Left renal pelvis (tissue), 4 donors: ENCODE measurements at places on chromosomes 6 and 20.

- no peak for DNase-seq
Observed at GRCh38 chr20:33578510-33578909, 83.6 kb upstream of the C20orf144 start.

DNA sequence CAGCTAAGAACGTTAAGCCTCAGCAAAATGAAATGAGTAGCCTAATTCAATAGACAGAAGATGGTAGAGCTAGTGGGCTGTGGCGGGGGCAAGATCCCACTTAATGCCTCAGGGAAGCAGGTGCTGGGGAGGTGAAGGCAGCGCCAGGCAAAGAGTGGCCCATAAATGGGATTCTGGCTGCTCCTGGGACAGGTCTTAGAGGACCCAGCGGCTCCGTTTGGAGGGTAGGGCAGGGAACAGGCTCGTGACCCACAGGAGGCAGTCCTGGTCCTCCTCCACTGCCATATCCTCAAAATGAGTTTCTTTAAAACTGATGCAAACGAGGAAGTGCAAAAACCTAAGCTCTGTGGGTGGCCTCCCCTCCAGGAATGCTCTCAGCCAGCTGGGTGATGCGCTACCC is 32.7 kb downstream of the SAYSD1 start:
- DNase-seq = no peak

- no peak for DNase-seq
Observed at GRCh38 chr6:40822619-40823018, 216.4 kb downstream of the UNC5CL start.

- DNase-seq = no peak
Observed at GRCh38 chr20:63067266-63067635, 60.5 kb upstream of the BHLHE23 start.

DNA sequence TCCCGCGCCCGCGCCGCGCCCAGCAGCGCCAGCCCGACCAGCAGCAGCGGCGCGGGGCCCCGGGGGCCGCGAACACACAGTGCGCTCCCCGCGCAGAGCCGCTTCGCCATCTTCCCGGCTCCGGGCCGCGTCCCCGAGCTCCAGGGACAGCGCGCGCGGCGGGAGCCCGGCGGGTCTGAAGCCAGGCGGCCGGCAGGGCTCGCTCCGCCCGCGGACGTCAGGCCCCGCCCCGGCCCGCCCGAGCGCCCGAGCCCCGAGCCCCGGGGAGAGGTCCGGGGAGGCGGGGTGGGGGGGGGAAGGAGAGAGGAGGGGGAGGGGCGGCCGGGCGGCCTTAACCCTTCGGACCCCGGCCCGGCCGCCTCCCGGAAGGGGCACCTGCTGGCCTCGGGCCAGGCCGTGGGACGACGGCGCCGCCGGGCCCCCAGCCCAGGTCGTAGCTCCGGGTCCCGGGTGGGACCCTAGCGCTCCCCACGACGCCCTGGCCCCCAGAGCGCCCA is at the start of gene LAMA5:
Gene LAMA5 (minus strand): TSS at position 177 of the 497 bp plus-strand sequence. CDS start 67 bp downstream, at position 110.
- DNase-seq = no peak

- no peak for DNase-seq
Observed at GRCh38 chr20:32195581-32195980, 12.0 kb downstream of the PLAGL2 start.

DNA sequence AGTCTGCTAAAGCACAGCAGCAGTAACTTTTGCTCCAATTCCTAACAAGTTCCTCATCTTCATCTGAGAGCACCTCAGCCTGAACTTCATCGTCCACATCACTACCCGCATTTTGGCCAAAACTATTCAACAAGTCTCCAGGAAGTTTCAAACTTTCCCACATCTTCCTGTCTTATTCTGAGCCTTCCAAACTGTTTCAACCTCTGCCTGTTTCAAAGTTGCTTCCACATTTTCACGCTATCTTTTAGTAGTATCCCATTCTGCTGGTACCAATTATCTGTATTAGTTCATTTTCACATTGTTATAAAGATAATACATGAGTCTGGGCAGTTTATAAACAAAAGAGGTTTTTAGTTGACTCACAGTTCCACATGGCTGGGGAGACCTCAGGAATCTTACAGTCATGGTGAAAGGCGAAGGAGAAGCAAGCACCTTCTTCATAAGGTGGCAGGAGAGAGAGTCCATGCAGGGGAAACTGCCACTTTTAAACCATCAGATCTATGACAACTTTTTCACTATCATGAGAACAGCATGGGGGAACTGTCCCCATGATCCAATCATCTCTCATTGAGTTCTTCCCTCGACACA is 99.4 kb upstream of the GRIK2 start:
- DNase-seq = no peak

DNA sequence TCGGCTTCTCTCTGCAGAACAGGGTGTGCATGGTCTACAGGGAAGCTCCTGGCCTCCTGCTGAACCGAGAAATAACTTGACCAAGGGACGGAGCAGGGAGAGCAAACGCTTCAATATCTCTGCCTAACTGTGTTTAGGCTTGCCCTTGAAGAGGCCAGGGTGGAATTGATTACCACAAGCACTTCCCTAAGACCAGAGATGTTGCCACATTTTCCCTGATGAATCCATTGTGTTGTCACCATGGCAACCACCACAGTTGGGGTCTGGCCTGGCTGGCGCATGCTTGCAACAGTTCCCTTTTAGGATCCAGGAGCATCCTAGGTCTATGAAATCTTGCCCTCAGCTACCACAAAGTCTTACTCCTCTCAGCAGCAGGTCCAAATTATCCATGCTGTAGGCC is 213.5 kb upstream of the SULF2 start:
- no peak for DNase-seq

DNA sequence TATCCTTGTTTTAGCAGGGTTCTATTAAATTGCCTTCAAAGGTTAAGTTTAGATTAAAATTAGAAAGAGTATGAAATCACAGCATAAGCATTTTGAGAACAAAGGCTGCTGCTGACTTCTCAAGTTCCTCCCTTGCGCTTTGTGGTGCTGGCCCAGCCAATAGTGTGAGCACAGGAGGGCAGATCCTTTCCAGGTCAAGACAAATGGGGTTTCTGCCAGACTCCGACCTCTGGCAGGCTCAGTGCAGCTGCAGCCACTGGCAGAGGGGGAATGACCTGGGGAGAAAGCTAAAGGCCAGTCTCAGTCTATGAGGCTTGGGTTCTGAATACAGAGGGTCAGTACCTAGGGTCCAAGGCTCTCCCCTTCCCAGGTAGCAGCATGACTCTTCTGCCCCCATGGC is 27.0 kb downstream of the CLIC5 start:
- DNase-seq = no peak

- no peak for DNase-seq
Observed at GRCh38 chr6:158863646-158864045, 44.5 kb upstream of the EZR start.

DNA sequence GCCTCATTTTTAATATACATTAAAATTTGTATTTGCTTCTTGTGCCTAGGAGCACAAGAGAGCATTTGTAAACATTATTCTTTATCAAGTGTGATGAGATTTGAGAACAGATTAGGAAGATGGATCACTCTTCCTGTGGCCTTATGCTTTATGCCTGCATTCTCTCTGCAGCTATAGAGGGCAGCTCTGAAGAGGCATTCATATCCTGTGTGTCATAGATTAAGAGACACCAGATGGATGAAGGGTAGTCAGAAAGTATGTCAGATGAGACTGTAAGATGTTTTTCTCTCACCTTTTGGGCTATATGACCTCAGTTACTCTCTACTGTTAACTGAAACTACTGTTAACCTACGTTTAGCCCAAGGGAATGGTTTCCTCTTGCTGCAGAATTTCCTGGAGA is 61.4 kb downstream of the DNAH8 start:
- no peak for DNase-seq

GRCh38 chr6:1524040-1524480 is 85.7 kb upstream of the FOXC1 start:
- peak; percentile 42 for DNase-seq

DNA sequence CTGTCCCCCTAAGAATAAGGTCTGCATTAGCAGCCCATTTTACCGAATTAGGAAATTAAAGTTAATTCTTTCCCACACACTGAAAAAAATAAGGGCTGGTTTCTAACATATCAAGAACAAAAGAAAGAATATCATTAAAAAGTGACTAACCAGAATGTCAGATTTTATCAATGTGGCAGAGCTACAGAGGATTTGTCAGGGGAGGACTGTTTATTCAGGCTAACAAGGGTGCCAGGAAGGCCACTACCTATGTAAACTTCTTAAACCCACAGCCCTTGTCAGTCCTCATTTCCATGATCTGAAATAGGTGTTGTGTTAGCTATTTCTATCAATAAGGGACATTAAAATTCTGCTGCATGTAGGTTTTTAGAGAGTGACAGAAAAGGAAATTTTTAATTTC is 76.4 kb downstream of the BACH2 start:
- DNase-seq = no peak

DNA sequence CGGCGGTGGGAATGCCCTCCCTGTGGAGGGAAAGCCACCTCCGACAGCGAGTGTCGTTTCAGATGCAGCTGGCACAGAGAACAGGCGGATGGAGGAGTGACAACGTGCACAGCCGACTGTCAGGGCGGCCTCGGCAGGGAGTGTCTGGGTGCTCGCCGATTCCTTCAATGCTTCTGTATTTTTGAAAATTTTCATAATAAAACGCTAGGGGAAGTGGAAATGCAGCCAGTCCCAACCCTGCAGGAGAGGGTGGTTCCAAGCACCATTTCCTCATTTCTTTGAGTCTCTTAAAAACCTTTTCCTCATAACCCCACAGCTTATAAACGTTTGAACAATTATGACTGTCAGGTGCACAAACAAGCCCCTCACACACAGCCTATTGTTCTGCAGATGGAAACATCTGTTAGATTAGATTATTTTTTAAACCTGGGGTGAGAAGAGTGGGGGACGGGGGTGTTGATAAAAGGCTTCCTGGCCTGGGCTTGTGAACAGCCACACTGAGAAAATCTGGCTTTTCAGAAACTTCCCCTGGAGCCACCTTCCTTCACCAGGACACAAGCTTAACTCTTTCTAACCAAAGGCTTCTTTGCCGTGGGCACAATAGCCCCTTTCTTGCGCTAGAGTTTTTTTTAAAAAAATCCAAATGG is 228.9 kb downstream of the ANKRD60 start:
- DNase-seq = no peak

- DNase-seq = no peak
Observed at GRCh38 chr6:137884149-137884909, 17.3 kb downstream of the TNFAIP3 start.

DNA sequence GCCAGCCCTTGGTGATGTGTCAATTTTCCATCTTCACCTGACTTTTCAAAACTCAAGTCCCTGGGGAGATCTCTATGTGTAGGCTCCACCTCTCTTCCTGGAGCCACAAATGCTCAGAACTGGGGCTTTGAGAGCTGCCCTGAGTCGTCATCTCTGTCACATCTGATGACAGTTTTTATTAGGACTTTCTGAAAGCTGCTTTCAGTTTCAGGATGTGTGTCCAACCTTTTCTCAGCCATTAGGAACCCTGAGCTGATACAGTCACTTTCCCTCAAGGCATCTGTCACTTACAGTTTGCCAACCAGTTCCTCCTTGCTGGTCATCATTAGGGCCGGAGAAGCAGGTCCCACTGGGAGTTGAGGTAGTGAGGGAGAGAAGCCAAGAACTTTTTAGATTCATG is 365.9 kb upstream of the CHD6 start:
- DNase-seq = no peak

DNA sequence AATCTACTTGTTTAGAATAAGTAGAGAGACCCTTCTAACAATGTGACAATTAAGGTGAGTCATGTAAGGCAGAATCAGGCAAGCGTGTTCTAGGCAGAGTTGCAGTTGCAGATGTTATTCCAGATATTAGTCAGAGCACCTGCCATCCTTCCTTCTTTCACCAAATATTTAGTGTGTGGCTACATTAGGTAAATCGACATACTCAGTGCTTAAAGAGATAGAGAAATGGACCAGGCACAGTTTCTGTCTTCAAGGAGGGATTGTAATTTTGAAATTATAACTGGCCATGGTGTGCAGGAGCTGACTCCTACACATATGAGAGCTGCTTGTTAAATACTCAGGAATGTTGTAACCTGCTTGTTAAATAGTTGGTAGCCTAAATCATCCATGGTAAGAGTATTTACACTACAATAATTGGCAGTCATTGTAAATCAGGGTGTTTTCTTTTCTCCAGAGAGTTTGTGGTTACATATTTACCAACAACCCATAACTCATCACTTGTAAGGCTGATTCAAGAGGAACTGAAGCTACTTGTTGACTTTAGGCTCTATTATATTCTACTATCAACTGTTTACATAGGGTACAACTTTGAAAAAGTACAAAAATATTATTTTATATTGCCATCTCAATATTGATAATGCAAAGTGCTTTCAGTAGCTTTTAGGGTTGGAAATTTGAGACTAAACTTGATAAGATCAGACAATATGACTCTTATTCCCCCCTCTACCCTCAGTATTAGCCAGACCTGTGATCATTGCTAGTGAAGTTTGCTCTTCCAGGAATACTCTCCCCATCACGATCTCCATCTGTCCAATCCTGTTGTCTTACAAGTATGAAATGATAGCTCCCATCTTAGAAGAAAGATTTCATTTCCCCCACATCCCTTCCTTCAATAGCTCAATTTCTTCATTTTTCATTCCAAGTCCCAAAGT is 607.1 kb downstream of the COL12A1 start:
- DNase-seq = no peak

DNA sequence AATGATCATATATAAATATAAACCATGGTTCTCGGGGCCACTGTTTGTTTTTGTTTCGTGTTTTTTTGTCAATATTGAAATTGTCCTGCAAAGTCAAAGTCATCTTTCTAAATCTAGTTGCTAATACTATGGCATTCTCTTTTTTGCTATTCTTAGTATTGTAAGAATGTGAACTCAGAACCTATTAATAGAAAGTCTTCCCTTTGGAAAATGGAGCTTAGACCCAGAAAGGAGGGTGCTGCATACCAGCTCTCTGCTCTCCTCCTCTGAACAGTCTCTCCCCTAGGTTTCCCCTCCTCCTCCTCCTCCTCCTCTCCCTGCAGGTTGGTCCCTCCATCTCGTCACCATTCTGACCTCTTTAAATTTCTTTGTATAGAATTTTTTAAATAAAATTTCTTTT is 150.4 kb upstream of the CCN2 start:
- DNase-seq = no peak

DNA sequence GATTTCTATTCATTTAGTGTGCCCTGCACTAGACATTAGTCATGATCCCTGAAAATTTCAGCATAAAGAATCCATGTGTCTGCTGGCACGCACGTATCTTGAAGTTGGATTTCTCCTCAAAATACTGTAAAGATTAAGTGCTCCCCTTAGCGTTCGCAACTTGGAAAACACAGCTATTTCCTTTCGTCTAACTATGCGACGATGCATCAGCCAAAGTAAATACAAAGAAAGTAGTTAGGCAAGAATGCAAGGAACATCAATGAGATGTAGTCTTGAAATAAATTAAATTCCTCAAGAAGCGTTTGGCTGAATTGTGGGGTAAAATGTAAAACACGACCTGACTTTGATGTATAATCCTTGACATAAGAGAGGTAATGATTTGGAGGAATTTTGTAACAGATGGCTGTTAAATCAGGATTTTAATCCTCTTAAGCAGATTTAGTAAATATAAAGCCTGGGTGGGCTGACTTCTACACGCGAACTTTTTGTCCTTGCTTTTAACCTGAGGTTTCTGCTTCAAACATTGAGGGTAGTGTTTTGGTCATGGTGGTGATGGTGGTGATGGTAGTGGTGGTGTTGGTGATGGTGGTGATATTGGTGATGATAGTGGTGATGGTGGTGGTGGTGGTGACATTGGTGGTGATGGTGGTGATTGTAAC is 88.2 kb downstream of the FOXF2 start:
- DNase-seq = peak; percentile 26

- no peak for DNase-seq
Observed at GRCh38 chr6:16055852-16056251, 73.0 kb upstream of the MYLIP start.

GRCh38 chr6:7707787-7708186 is 18.1 kb upstream of the BMP6 start:
- no peak for DNase-seq

- no peak for DNase-seq
Observed at GRCh38 chr6:137846772-137847313, 20.2 kb upstream of the TNFAIP3 start.

GRCh38 chr6:169044381-169045230 is 209.0 kb downstream of the THBS2 start:
- DNase-seq = no peak
